ENCODE measurements at places on chromosomes 6 and 20.

GRCh38 chr6:122129313-122130025, 270.0 kb upstream of the HSF2 start:
- DNase-seq: no peak

DNA sequence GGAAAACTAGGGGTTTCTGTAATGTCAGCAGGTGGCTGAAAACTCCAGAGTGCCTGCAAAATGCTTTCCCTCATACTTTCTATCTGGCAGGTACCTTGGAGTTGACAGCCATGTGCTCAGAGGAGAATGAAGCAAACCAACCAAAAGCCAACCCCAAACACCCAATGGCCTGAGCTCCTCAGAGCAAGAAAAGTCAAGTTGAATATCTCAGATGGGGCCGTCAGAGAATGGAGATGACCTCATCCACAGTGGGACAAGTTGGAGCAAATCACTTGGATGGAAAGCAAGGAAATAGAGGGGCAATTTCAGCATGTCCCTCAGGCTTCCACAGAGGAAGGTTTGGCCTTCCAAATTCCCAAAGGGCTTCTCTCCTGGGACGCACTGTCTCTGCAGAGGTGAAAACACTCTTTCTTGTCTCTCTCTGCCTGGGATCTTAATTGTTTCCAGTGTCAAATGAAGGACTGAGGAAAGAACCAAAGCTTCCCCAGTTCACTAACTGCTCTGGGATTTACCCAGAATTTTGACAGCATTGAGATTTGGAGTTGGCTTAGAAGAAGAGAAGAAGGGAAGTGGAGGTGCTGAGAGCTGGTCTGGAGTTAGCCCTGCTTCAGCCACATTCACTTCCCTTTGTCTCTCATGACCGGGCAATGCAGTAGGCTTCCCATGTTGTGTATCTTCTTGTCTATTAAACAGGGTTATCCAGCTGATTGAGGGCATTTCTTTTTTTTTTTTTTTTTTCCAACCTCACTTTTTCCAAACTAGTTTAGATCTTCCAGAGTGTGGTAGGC, 42.2 kb downstream of the PRND start:
- DNase-seq: no peak

- DNase-seq: no peak
These were observed 26.3 kb downstream of the LHFPL5 start for GRCh38 chr6:35831257-35832007.

DNA sequence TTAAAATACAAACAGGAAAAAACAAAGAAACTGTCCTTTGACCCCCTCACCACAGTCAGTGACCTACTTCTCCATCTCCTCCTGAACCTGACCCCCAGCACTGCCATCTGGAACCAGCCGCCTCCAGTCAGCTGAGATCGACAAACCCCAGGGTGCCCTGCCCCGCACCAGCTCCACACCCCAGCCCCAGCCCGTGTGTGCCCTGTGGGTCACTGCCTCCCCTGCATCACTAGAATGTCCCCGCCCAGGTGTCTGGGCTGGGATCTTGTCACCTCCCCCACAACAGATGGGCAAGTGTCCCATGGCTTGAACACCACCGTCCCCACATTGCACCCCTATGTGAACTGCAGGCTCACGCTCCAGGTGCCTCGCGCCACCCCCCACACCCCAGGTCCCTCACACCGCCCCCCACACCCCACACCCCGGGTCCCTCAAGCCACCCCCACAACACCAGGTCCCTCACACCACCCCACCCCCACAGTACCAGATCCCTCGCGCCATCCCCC, 13.3 kb downstream of the TAF4 start:
- no peak for DNase-seq

DNA sequence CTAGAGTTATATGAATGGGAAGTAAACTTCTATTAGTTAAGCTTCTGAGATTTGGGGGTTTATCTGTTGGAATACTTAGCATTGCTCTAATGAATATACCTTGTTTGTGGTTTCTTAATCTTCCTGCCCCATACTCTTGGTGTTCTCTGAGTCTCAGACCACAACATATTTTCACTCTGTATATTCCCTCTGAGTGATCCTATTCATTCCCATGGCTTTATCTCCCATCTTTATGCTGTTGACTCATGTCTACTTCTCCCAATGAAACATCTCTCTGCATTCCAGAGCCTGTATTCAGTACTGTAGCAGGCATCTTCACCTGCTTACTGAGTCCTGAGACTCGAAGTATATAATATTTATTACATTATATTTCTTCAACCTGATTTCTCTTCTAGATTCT, 283.7 kb upstream of the MAP3K7 start:
- no peak for DNase-seq

- DNase-seq: no peak
These were observed 46.9 kb downstream of the AK9 start for GRCh38 chr6:109644131-109644530.

DNA sequence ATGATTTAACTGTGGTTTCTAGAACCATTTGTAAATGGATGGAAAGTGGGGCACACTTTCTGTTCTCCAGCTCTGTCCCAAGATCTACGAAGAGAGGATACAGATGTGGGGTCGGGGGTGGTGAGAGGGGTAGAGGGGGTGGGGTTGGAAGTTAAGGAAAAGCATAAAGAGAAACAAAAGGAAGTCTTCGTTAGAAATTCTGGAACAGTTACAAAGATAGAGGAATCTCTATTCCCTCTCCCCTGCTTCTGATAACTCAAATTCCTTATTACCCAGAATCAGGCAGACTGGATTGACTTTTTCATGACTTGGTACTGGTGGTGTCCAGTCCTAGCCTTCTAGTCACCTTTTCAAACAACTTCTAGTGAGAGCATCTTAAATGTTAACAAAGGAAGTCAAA, 4.9 kb downstream of the GCM1 start:
- no peak for DNase-seq

DNA sequence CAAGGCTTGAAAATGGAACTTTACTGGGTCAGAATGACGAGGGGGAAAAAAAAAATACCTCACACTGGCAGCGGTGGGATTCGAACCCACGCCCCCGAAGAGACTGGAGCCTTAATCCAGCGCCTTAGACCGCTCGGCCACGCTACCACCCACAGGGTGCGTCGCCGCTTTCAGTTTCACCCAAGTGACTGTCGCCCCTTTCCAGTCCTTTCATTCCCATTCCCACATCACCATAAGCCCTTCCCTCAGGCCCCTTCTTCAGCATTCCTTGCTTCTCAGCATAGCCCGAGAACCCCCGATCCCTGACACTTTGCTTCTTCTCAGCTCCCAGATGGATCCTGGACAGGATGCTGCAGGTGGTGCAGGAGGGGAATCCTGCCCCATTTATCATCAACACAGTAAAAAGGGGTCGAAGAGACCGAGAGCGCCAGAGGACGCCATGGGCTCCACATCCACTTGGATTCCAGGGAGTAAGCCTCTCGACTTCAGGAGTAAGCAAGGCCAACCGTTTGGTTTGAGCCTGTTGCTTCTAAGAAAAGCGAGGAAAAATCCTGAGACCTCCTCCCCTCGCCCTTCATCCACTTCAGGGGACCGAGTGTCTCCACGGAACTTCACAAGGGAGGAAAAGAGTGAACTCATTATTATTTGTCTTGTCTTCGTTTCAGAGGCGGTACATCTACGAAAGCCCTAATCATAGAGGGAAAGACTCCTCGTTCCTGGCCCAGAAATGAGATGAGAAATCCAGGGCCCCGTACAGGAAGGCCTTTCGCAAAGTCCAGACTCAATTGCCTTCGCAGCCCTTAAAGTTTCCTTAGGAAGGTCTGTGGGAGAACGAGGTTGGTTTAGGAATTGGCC, 20.0 kb upstream of the TRIM27 start:
- DNase-seq: peak; percentile 77

DNA sequence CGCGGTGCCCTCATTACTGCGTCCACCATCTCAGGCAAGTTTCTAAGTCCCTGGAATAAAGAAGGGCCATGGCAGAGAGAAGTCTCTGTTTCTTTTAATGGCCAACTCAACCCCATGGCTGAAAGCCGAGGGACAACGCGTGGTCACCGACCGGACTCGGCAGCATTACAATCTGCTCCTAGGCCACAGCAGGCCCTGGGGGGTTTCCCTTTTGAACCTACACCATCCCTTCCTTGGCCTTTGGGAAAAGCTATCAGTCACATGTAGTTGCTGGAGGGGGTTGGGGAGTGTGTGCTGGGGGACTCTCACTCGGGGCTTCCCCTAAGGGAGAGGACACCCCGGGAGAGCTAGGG, 11.1 kb upstream of the FAM83C start:
- no peak for DNase-seq

GRCh38 chr6:102127253-102127652, 733.7 kb downstream of the GRIK2 start:
- DNase-seq: no peak

GRCh38 chr6:37589941-37590340, 90.2 kb upstream of the CCDC167 start:
- DNase-seq: no peak

DNA sequence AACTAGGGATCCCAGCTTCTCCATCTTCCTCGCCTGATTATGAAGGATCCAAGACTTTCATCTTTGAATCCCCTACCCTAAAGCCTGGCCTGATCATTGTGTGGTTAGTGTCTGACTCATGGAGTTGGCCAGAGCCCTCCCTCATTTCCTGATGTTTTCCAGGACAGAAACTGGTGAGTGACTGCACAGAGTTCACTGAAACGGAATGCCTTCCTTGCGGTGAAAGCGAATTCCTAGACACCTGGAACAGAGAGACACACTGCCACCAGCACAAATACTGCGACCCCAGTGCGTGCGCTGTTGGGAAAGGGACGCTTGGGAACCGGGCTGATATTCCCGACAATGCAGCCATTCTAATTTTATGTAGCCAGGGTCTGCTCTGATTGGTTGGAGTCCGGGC, 4.0 kb downstream of the CD40 start:
- DNase-seq: peak; percentile 71

DNA sequence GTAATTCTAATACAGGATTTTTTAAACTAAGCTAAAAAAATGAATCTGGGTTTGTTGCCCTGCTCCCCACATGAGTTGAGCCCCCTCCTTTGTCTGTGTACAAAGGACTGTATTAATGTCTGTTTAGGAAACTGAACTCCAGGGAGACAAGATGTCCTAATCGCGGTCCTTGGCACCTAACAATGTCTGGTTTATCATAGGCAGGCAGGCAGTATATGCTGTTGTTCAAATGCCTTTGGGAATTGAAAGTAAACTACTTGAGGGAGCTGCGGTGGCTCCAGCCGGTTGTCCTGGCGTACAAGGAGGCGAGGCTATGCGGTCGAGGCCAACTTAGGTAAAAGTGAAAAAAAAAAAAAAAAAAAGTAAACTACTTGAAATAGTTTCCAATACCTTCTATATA, 98.5 kb downstream of the TULP4 start:
- no peak for DNase-seq

DNA sequence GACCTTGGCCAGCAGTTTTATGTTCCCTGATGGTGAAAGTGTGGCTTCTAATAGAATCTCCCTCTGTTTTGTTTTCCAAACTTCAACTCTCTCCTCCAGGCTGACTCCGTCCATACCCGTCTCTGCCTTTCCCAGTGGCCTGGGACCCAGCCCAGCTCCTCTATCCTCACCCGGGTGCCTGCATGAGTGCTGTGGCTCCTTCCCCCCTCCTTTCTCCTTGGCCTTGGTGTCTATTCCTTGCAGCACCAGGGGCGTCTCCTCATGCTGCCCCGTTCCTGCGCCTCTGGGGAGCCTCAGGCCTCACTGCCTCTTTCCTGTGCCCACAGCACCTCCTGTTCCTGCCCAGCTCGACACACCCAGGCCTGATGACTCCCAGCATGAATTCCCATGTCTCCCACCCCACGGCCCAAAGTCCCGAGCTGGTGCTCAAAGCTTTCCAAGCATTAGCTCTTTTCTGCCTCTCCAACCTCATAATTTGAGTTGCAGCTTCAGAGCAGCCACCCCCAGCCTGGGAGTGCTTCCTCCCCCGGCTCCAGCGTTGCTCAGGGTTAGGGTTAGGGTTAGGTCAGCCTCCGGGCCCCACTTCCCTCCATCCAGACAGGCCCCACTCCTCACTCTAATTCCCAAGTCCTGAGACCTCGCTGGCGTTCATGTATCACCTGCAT, 56.3 kb upstream of the AFDN start:
- DNase-seq: no peak

- no peak for DNase-seq
These were observed 1.3 kb upstream of the PNISR start for GRCh38 chr6:99426451-99426757.

- no peak for DNase-seq
These were observed 87.6 kb downstream of the FOXA2 start for GRCh38 chr20:22496817-22497216.

DNA sequence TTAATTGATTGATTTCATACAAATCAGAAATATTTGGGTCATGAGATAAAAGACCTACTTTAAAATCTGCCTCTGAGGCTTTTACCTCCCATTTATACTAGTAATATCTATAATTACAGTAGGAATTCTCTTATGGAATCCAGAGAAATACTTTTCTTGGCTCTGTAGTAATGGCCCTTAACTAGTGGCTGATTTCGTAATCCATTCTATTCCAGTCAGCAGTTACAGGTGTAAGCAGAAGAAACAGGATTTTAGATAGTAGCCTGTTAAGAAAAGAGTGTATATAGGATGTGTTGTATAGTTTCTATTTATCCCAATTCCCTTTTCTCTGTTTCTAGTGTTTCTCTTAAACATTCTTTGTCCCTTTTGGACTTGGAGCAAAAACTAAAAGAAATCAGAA, 21.2 kb downstream of the PEX3 start:
- no peak for DNase-seq

DNA sequence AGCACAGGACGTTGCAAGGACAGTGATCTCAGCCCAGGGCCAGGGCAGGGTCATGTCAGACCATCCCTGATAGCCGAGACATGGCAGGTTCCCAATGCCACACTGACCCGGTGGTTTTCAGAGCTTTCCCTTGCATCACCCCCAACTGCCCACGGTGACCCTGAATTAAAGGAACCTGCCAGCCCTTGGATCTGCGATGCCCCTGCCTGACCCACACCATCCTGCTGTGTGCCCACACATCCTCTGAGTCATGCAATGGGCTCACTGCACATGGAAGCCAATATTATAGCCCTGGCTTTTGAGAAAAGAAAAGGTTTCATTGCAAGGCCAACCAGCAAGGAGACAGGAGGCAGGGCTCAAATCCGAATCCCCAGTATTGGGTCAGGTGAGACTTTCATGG, 132.6 kb upstream of the CST7 start:
- no peak for DNase-seq

DNA sequence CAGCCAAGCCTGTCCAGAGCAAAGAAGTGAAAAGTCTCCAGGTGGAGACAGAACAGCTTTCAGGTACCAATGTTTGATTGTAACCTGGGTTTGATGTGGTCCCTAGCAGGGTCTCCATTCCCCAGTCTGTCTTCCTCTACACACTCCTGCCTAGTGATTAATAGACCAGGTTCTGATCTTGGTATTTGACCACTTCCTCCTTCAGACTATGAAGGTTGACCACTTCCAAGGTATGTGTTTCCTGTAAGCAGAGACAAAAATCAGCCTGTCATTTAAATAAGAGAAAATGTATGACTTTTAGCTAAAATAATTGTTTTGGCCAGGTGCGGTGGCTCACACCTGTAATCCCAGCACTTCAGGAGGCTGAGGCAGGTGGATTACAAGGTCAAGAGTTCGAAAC, 41.8 kb upstream of the TOP1 start:
- no peak for DNase-seq

DNA sequence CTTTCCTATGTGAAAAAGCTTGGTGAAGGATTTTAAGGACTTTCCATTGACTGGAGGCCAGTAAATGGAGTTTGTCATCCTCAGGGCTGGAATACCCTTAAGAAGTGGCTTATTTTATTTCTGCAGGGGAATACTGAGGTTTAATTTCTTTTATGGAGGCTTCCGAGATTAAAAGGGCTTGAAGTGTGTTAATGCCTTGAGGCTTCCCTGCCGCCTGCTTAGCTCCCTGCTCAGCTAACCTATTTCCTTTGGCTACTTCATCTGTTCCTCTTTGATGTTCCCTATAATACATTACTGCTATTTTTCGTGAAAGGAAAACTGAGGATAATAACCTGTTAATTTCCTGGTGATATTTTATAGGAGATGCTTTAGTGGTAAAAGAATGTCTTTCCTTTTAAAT, 44.2 kb downstream of the HLA-DPB1 start:
- no peak for DNase-seq
